ENCODE measurements at places on chromosomes 11 and 22.

GRCh38 chr22:32853662-32854061, 52.2 kb downstream of the TIMP3 start:
- DNase-seq = no peak

DNA sequence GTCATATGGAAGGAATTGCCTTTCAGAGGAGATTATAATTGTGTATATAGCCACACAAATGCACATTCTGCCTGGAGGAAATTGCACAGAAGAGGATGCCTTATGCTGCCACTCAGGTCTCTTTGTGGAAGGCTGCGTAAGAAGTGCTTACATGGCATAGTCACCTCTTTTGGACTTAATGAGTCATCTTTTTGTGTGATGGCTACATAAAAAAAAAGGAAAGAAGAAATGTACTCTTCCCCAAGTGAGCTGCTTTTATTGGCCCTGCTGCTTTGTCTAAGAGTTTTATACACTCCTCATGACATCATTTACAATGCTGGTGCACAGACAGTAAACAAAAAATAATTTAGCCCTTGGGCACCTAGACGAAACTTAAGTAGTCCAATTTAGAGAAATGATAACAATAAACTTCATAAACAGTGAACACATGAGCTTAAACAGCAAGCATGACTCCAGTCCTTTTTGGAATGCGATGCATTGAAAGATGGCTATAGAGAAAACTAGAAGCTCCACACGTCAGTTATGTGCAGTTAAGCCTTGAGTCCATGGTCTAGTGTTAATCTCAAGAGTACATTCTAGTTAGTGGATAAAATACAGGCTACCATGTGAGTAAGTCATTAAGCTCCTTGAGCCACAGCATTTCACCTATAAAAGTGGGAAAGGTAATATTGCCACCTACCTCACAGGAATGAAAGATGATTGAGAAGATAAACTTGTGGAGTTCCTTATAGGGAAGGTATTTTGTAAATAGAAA, 12.0 kb downstream of the CSTPP1 start:
- DNase-seq = peak; percentile 84

- no peak for DNase-seq
Observed at GRCh38 chr11:12756454-12756806, 82.2 kb downstream of the TEAD1 start.

- DNase-seq = no peak
Observed at GRCh38 chr11:132093536-132094259, 723.3 kb downstream of the NTM start.

GRCh38 chr22:25045159-25045558, 92.6 kb downstream of the KIAA1671 start:
- DNase-seq = no peak

- DNase-seq = no peak
Observed at GRCh38 chr22:32702421-32702820, 99.1 kb upstream of the TIMP3 start.

DNA sequence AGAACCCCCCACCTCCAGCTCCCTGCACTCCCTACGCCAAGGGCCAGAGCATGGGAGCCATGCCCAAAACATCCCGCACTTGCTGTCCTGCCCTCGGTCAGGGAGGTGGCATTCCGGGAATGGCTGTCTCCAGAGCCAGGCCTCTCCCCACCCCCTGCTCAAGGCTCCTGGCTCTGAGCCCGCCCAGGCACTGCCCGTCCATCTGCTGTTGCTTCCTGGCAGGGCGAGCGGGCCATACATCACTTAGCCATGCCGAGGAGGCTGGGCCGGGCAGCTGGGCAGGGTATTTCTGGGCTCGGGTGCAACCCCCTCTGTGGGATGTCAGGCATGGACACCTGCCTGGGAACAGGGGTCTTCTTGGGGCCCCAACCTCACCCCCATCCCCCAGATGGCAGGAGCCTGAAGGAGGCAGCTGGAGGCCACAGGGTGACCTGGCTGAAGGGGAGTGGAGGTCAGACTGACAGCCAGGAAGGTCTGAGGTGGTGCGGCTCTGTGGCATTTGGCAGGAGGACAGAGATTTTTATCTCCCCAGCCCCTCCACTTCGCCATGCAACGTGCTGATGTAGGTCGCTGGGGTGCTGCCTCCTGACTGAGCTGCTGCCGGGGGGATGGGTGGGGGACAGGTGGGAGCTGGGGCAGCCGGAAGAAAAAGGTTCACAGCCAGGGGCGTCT, 8.7 kb upstream of the CABP7 start:
- no peak for DNase-seq

DNA sequence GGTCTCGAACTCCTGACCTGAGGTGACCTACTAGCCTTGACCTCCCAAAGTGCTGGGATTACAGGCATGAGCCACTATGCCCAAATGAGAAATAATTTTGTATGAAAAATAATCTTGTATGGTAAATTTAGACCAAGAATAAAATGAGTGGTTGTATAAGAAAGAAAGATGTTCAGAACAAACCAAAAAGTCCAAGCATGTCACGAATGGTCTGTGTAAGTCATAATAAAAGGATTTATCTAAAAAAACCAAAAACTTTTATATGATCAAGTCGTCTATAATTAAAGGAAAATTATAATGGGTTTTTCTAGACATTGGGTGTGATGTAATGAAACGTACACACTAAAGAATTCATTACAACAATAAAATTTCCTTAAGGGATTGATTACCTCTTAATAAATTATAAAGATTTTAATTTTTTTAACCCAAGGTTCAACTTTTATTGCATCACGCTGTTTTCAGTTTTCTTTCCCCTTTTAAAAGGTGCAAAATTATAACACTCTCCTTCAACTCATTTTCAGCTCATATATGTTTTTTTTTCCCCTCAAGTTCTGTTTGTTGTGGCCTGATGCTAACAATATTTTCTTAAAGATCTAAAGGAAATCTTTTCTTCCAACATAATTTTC, 8.9 kb upstream of the AQP11 start:
- DNase-seq = no peak

DNA sequence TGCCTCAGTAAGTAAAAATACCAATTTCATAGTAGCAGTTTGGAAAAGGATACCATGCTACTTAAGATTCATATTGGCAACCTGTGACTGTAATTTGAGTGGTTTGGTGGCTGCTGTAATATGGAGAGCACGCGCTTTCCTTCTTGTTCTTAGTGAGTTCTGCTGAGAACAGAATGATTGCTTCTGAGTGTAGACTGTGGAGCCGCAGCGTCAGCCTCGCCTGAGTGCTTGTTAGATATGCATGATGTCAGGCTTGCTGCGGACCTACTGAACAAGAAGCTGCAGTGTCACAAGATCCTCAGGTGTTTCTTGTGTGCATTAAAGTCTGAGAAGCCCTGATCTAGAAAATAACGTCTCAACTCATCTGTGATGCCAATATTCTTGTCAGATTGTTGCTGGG, 143.2 kb downstream of the ARHGAP42 start:
- DNase-seq = peak; percentile 16

DNA sequence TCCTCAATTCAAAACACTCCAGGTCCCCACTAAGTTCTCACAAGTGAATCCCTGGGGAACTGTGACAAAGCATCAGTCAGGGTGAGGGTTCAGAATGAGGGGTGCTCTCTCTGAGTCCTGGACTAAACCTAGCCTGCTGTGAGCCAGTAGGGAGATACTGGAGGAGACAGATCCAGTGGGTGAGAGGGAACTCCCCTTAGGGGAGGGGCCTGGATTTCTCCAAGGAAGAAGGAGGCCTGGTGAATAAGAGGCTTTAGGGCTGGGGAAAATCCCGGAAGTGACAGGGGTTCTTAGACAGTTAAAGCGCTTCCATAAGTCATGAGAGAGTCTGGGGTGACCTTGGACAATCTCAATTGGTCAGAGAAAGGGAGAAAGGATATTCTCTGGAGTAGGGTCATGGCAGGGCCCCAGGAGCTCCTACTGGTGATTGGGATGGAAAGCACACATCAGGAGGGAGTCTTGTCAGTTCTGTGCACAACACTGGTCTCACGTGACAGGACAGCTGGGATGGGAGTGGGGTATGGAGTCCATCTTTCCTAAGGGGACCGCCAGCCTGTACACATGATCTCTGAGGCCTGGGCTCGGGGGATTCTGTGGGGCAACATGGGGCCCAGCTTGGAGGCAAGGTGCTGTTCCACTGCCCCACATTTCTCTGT, 1.5 kb downstream of the TBC1D10A start:
- DNase-seq = peak; percentile 94

GRCh38 chr11:59197991-59198390, 14.7 kb downstream of the MPEG1 start:
- DNase-seq = peak; percentile 35

DNA sequence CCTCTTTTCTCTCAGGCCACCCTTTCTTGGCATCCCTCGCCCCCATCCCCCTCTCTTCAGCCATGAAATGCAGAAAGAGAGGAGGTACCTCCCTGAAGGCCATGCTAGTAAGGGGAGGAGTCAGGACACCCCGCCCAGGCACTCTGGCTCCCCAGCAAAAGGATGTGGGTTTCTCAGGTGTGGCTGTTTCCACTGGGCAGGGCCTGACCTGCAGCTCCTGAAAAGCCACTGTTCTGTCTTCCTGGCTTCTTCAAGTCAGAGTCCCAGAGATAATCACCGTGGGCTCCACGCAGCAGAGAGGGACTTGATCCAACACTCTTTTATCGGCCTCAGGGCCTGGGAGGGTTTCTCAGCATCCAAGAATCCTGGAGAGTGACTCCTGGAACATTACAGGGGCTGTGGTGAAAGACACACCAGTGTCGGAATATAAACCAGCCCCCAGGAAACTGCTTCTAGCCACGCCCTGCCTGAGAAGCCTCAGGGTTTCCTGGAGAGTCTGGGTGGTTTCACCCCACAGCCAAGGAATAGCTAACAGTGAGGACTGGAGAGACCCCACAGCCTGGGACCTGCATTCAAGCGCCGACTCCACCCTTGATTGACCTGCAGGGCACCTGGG, 45.7 kb upstream of the TSPAN18 start:
- DNase-seq = peak; percentile 36

GRCh38 chr11:59195586-59195985, 17.1 kb downstream of the MPEG1 start:
- no peak for DNase-seq

DNA sequence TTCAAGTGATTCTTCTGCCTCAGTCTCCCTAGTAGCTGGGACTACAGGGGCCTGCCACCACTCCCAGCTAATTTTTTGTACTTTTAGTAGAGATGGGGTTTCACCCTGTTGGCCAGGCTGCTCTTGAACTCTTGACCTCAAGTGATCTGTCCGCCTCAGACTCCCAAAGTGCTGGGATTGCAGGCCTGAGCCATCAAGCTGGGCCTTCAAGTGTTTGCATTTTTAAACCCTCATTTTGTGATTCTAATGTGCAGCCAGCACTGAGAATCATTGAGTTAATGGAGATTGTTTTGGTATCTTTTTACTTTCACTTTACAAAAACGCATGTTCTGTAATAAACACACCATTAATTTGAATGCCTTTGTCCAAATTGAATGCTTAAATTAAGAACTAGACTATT, 3.4 kb downstream of the TYR start:
- DNase-seq = no peak
